NCI-H510A (cell line): ENCODE measurements at places on chromosomes 2 and 18.

- DNase-seq = no peak
Measured at GRCh38 chr2:152406119-152406835, 71.3 kb downstream of the FMNL2 start.

- no peak for DNase-seq
Measured at GRCh38 chr2:65626831-65627230, 194.4 kb upstream of the SPRED2 start.

DNA sequence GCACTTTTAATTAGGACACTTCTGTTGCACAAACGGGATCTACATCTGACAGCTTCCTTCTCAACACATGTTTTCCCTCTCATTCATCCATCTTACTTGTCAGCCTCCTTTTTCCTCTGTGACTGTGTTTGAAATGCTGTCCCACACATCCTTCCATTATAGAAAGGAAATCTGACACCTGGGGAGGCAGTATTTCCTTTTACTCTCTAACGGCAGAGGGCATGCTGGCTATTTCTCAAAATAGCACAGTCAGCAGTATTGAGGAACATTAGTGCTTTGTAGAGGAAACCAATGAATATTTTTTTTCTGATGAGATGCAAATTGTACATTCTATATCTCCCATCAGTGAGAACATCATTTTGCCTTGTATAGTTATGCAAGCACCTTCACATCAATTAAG, 668.7 kb downstream of the SLC4A3 start:
- peak; percentile 11 for DNase-seq

GRCh38 chr2:240259924-240260529, 119.6 kb upstream of the OTOS start:
- no peak for DNase-seq

GRCh38 chr2:210541290-210541902, 15.0 kb upstream of the CPS1 start:
- DNase-seq = peak; percentile 2

DNA sequence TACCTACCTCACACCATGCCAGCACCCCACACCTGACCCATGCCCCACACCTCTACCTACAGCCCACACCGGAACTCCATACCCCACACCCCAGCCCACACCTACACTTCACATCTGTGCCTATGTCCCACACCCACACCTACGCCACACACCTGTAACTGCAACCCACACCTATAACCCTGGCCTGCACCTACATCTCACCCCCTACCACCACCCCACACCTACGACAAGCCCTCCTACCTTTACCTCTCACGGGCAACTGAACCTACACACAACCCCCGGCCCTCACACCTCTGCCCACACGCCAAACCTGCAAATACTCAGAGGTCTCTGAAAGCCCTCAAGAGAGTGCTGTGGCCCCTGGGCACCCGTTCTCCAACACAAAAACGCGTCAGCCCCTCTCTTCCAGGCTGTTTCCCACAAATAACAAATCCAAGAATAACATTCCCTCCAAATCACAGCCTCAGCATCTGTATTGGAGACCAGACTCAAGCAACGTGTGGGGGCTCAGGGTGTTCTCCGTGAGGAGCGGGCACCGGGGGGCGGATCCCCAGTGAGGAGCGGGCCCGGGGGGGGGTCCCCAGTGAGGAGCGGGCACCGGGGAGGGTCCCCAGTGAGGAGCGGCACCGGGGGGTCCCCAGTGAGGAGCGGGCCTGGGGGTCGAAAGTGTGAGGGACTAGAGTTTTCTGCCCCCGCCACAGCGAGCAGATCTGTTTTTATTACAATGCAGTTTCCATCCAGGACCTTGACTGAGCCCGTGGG, 33.4 kb downstream of the SLC66A2 start:
- DNase-seq = no peak

DNA sequence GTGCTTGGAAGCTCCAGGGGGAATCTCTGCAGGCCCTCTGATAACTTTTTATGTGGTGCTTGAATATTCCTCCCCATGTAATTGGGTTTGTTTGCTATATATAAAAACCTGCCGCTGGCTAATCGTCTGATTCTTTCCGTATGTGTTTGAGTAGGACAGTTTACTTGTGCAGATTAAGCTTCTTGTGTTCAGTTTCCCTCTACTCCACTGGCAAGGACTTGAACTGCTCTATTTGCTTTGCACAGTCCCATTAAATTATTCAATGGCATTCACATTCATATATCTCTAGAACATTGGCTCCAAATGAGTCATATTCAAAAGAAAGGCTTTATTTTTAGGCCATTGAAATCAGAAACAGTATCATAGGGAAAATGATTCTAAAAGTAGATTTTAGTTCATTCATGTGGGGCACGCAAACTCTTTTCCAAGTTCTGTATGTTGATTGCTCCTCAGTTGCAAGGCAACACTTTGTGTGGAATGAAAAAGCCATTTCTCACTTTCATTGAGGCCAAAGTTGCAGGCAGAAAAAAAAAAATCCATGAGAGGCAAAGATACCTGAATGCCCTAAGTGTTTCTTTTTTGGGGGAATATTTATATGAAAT, 1682.3 kb upstream of the PIK3C3 start:
- no peak for DNase-seq

DNA sequence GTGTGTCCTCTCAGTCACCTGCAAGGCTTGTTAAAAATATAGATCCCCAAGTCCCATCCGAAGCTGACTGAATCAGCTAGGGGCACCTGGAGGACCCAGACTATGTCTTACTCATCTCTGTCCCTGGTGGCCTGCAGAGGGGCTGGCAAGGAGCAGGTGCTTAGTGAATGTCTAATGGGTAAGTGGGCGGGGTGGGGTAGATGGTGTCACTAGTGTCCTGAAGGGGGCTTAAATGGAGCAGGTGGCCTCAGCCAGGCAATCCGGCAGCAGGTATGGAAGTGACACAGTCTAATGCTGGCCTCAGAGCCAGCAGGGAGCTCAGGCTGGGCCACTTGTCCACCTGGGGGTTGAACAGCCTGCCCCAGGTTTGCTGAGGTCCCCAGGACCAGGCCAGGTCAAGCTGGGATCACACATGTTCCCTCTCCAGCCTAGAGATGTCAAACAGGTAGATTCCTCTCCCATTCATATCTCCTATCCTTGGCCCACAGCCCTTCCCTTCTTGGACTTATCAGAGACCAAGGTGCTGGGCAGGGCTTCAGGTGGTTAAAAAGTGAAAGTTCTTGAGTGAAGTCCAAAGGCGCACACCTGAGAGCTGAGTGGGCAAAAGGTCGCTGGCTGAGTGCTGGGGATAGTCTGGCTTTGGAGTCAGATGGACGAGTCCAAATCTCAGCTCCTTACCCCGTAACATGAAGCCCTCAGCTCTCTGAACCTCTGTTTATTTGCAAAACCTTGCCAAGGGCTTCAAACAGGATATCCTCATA, 1.7 kb downstream of the STEAP3 start:
- peak; percentile 49 for DNase-seq
